ENCODE measurements at places on chromosomes 11 and 22.

DNA sequence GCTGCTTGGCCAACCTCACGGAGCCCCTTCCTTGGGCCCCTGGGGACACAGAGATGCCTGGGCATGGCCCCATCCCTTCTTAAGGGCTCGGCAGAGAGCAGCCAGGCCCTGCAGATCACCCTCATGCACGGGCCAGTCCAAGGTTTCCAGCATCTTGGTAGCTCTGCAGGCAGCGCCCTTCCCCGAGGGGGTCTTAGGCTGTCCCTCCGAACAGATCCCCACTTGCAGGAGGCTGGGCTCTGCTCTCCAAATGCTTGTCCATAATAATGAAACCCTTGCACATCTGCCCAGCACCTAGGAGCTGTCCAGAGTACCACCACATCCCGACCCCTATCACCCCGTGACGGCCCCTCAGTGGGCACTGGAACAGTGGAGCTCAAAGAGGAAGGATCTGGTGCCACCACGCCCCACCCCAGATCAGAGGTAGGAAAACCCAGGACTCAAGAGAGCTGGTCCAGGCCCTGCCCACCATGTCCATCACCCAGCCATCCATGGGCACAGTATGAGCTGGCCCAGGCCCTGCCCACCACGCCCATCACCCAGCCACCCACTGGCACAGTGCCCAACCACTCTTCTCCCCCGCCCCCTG lies 92.5 kb upstream of the PRR5 start:
- DNase-seq, result no peak

DNA sequence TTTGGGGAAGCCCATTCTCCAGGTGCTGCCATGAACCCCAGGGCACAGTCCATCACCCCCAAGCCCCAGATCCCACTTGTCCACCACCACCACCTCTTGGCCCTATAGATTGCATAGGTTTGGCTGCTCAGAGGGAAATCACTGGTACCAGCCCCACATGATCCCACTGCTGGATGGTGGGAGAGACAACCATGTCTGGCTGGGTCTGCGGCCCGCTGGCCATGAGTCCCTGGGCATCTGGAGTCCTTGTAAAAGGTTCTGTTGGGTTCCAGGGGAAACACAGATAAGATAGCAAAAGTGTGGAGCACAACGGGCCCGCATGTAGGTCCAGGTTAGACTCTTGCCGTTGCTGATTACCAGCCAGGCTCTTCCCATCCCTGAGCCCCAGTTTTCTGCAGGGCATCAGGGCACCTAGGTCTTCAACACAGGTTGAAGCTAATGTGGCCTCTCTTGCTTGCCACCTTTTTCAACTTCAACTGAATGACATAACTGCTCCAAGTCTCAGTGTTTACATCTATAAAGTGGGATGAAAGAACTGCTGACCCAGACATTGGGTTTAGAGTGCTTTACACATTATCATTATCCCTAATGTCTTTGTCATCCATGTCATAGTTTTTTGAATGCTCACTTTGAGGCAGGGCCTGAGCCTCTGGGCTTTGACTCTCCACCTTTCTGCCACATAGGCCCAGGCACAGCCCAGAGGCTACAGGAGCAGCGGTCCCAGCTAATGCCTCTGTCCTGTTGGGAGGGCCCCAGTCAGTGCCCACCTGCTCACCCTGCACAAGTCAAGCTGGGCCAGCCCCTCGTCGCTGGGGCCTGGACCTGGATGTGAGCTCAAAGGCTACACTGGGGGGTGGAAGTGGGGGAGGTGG lies 1.0 kb upstream of the TANGO2 start:
- DNase-seq, result no peak

GRCh38 chr22:46674367-46674781 lies 54.2 kb downstream of the GRAMD4 start:
- peak; percentile 69 for DNase-seq

DNA sequence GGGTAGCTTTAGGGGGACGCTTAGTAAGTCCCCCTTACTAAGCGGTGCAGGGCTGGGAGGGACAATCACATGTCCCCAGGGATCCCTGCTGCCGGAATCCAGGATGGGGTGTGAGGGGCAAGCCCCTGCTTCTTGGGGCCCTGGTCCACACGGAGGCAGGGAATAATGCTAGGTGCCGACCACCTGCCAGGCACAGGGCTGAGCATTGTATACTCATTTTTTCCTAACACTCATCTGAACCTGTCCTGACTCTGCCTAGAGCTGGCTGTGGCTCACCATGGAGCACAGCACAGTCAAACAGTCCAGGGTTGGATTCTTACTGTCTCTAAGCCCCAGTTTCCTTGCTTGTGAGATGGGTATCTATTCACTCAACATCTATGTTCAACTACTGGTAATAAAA lies 1.4 kb upstream of the LTBP3 start:
- DNase-seq, result no peak

- peak; percentile 100 for DNase-seq
These were observed 11.8 kb downstream of the LTBP3 start for GRCh38 chr11:65546217-65546958.

- DNase-seq, result peak; percentile 94
These were observed 873 bp upstream of the SCO2 start for GRCh38 chr22:50526108-50526833.

GRCh38 chr11:27487706-27488105 lies 15.1 kb upstream of the LGR4 start:
- no peak for DNase-seq

DNA sequence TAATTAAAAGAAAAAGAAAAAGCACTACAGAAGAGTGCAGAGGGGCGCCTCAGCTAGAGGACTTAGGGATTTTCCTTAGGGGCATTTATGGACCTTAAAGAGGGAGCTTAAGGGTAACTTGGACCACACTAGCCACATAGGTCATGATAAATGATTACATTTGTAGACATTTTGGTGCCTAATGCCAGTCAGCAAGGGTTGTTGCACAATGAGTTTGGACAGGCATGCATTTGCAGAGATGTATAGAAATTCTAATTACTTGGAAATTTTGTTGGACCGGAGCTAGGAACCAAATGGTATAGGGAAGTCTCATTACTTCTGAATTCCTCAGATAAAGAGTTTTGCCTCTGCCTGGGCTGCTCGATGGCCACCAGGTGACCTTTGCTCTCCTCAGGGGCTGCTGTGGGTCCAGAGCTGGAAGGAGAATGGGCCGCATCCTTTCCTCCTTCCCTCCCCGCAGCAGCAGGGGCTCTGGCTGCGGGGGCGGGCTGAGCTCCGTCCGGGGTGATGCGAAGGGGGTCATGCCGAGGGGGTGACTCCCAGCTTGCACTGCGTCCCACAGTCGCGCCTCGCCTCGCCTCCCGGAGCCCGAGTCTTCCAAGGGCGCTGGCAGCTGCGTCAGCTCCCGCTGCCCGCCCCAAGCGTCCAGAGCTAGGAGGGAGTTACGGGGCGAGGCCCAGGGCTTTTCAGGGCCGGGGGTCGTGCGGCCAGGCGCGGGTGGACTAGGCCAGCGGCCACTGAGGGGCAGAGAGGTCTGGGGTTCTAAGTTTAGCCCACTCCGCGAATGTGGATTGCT lies 20.3 kb upstream of the MALAT1 start:
- no peak for DNase-seq

DNA sequence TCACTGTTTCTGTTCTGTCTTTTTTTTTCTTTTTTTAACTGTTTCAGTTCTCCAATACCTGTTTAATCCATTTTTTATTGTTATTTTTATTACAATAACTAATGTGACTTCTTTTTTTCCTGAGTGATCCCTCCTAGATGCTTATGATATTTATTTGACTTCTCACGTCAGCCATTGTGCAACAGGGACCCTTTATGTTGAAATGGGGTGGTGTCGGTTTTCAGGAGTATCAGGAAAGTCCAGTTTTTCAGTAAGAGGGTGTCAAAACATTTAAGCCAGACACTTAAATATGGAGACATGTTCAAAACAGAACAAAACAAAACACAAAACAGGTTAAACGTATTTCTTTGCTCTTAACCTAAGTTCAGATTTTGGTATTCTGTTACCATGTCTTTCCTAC lies 418.8 kb downstream of the DYNC2H1 start:
- DNase-seq, result no peak
